Amniotic stem cell (primary cell): ENCODE measurements at places on chromosomes 11 and 22.
A peak's percentile ranks its signal among the peaks of the same experiment; 100 is the strongest.

- DNase-seq: no peak
Measured at GRCh38 chr11:26985943-26986342, 8.0 kb upstream of the FIBIN start.

- DNase-seq: no peak
Measured at GRCh38 chr11:70050243-70050642, 27.9 kb upstream of the ANO1 start.

- DNase-seq: peak; percentile 12
Measured at GRCh38 chr11:87180742-87181141, 143.0 kb downstream of the TMEM135 start.

- DNase-seq: no peak
Measured at GRCh38 chr11:120224972-120225909, 14.4 kb downstream of the OAF start.

DNA sequence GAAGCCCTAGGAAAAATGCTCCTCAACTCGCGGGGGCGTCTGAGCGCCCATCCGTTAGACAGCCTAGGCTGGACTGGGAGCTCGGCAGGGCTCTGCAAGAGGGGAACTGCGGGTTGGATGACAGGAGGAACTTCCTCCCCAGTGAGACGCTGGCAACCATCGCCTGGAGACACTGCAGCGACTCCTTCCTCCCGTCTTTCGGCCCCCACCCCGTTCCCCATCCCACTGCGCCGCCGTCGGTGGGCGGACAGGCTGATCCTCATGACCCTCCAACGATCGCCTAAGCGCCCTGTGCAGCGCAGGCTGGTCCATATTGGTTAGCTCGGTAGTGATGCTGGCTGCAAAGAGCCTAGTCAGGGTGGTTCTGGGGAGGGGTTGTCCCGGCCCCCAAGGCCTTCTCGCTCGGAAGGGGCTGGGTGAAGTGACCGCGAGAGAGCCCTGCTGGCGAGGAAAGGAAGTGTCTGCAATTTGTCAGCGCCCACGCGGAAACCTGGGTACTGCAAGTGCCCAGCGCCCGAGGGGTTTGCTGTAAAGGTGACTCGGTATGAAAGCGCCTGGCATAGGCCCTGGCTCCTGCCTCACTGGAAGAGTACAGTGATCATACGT is 638 bp downstream of the NRGN start:
- DNase-seq: no peak

GRCh38 chr22:38943201-38943600 is 14.2 kb upstream of the APOBEC3A start:
- DNase-seq: no peak

DNA sequence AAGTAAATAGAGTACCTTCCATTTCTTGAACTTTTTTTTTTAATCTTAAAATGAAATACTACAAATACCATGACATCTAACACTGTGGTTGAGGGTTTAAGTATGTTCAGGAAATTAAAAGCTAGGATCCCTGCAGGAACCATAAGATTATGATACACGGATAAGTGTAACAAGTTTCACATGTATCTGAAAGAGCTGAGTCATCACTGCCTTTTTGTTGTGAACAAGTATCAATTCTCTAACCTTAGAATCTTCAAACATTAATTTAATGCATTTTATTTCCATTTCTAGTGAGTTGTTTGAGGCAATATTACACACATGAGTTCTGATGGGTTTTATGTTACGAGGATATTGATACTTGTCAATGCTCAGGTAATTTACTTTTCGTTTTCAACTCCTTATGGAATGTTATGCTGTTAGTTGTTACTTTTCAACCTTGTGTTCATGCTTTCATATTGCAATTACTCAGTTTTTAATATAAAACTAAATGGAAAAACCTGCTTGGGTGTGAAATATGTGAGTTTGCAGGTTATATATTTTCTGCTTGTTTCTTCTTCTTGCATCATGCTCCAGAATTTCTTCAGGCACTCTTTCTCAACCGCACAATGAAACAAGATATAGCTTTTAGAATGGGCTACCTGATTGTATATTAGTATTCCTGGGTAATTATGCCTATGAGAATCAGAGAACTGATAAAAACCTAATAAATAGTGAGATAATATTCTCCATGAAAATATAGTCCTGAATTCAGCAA is 361.3 kb upstream of the MTNR1B start:
- DNase-seq: no peak

DNA sequence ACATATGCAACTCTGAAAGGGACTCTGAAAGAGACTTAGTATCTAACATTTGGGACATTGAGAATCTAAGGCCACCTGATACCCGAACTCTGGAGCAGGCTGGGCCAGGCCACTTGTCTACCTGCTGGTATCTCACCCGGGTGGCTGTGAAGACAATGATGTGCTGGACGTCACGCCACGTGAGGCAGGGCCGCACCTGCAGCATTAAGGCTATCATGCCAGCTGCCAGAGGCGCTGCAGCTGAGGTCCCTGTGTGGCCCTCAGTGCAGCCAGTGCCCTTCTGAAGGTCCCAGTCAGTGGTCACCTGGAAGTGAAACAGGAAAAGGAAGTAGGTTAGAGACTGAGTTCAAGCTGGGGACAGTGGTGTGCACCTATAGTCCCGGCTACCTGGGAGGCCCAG is 12.4 kb downstream of the PCSK7 start:
- no peak for DNase-seq

GRCh38 chr11:56968524-56968923 is 20.2 kb upstream of the OR5AK2 start:
- DNase-seq: no peak

DNA sequence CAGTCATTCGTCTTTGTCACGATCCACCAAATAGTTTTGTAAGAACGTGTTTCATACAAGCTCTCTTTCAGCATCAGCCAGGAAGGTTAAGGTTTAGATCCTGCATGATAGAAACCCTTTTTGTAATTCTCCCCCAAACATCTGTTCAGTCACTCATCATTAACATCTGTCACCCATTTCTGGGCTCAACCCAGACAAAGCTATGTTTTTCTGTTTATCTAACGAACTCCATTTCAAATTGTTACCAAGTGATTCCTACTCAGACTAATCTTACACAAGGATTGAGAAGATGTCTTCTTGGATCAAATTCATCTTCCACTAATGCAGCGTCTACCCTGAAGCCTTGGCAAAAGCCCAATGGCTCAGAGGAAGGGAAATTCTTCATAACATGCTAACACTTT is 58.8 kb downstream of the FZD4 start:
- peak; percentile 71 for DNase-seq

DNA sequence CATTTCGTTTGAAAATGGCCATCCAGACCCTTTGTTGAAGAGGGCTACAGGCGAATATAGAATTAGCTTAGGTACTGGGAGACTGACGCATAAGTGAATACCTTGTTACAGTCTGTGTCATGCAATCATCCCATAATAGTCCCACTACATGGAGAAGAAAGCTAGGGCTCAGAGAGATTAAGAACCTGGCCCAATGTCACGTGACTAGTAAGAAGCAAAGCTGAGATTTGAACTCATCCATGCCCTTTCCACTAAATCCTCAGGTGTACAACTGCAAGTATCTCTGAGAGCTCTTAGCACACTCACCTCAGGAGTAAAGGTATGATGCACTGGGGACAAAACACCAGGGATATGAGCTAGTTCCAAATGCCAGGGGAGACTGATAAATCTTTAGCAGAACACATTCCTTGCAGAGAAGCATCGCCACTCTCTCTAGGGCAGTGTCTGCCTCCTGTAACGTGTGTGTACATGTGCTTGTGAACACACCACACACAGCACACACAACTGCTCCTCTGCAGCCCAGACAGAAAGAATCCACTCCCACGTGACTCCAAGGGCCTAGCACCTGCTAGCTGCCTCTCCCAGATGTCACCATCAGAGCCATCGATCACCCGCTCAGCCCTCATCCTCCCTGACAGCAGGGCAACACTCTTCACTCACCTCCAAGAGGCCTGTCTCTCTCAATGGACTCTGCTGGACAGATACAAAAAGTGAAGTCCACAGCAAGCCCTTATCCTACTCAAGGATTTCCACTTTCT is 402.8 kb downstream of the NXPE2 start:
- DNase-seq: no peak

DNA sequence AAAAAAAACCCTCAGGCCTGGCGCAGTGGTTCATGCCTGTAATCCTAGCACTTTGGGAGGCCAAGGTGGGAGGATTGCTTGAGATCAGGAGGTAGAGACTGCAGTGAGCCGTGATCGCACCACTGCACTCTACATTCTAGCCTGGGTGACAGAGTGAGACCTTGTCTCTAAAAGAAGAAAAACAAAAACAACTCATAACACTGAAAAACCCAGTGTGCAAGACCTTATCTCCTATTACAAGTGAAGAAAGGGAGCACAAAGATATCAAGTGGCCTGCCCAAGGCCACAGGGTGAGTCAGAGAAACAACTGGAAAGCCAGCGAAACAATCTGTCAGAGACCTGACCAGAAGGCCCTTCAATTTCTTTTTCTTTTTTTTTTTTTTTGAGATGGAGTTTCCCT is 2.5 kb downstream of the TXN2 start:
- DNase-seq: no peak

GRCh38 chr11:119896387-119897045 is 167.5 kb upstream of the NECTIN1 start:
- DNase-seq: no peak

DNA sequence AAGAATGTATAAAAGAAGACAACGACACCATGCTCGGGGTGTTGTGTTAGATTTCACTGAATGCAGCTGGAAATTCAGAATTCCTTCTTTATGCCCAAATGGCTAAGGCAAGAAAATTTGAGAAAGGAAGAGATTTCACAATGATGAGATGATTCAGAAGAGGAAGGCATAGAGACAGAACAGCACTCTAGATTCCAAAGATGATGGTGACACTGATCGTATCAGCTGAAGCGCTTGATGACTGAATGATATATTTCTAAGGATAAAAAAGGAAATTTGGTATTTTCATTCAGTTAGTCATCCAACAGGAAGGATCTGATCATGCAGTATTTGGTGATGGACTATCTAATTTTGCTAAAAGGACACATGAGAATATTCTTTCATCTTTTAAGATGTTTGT is 189.2 kb downstream of the EFCAB6 start:
- DNase-seq: no peak

DNA sequence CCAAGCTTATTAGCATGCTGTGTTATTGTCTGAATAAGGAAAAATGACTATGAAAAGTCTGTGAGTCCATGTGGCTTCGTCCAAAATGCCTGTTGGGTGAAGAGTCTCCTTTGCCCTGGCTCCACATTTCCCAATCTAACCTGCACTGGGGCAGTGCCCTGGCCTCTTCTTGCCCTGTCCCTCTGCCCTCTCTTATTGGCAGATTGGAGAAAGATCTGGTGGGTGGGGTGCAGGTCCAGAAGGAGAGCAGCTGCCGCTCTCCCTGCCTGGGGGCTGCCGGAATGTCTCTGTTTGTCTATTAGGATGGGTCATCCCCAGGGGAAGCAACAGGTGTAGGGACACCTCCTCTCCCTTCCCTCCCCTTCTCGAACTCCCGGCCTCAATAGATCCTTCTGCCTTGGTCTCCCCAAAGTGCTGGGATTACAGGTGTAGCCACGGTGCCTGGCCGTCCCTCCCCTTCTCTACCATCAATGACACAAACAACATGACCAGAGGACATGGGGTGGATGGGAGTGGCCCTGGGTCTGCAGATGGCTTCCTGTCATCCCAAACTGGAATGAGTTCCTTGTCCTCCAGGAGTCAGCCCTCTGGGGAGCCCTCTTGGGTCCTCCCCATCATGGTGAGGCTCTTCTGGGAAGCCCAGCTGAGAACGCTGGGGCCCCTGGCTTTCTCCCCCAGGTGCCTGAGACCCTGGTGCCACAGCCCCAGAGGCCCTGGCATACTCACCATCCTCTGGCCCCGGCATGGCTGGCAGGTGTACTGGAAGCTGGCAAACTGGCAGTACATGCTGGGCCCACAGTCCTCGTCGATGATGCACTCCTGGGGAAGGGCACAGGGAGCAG is 40.5 kb downstream of the DKK3 start:
- no peak for DNase-seq

DNA sequence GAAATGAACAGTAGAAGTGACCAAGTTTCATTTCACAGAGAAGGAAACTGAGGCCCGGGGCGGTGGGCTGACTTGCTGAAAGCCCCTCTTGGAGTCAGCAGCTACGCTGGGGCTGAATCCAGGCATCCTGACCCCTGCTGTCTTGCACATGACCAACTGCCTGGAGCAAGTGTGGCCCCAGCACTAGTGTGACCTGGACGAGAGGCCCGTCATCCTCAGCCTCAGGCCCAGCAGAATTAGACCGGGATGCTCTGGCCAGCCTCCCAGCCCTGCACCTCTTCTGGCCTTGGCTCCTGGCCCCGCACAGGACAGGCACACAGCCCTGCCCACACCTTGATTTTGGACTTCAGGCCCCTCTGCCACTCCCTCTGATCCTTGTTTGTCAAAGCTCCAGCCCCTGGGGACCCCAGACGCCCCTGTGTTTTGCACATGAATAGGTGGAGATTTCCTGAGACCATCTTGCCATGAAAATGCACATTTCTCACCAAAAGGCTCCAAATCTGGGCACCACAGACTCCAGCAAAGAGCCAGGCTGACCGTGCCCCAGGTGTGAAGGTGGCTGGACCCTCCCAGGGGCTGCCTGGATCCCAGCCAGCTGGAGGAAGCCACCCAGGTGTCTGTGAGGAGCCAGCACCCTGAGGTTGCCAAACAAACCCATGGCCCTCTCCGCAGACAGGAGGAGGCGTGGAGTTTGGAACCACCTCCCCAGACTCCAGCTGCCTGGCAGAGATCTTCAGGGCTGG is 24.9 kb downstream of the FGF4 start:
- no peak for DNase-seq

DNA sequence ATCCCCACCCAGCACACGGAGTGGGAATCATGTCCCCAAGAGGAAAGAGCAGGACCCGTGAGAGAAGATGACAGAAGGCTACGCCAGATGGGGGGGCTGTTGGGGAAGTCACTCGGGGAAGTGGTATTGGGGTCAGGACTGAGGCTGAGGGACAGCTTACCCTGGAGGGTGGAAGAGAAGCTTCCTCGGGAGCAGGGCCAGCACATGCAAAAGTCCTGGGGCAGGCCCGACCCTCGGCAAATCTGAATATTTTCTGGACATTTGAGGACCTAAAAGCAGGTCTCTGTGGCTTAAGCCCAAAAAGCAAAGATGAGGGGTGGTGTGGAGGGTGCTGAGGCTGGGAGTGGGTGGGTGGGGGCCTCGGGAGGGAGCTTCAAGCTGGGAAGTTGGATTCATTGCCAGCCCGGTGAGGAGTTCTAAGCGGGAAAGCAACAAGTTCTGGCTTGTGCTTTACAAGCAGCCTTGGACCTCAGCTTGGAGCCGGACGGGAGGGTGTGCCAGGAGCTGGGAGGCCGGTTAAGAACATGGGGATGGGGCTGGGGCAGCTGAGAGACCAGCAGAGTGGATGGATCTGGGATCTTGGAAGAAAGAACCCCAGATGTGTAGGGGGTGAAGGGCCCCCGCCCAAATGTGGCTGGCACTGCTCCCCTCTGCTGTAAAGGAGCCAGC is 34.9 kb downstream of the GRAMD4 start:
- DNase-seq: no peak

DNA sequence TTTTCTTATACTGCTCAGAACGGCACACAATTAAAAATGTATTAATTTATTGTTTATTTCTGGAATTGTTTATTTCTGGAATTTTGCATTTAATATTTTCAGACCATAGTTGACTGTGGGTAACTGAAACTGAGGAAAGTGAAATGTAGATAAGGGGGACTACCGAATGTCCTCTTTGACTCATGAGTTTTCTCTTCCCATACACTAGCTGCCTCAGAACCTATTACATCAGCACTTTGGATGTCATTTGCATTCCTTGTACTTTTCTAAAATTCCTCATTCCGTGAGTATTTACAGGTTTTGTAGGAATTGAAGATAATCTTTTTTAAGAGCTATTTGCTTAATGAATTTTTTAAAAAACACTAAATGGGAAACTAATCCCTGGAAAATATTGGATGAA is 29.8 kb downstream of the ZC3H12C start:
- DNase-seq: peak; percentile 21
